ENCODE measurements at places on chromosomes 6 and 20.

GRCh38 chr20:63966172-63966943, 3.4 kb downstream of the ZNF512B start:
- DNase-seq: no peak

DNA sequence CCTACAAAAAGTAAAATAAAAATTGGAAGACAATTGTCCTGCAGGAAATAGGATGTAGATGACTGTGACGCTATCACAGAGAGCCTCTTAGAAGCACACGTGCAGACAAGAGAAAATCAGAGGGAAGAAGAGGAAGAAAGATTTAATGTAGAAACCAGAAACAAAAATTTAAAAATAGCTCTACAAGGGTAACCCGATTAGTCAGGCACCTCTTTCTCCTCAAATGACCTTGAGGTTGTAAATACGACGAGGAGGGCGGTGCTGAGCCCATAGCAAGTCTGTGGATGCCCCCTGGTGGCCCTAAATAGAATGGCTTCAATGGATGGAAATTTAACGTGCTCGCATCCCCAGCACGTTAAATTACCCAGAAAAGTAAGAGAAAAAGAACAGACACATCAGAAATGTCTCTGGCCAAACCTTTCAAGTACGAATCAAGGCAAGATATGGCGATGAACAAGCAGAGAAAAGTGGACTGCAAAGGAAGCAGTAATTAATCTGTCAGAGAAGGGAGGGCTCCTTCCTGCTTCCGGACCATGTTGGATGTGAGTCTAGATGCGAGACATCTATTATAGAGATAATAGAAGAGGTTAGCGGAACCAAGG, 4.2 kb upstream of the PRPH2 start:
- peak; percentile 91 for DNase-seq

GRCh38 chr20:23320317-23320716, 30.3 kb upstream of the NXT1 start:
- no peak for DNase-seq

DNA sequence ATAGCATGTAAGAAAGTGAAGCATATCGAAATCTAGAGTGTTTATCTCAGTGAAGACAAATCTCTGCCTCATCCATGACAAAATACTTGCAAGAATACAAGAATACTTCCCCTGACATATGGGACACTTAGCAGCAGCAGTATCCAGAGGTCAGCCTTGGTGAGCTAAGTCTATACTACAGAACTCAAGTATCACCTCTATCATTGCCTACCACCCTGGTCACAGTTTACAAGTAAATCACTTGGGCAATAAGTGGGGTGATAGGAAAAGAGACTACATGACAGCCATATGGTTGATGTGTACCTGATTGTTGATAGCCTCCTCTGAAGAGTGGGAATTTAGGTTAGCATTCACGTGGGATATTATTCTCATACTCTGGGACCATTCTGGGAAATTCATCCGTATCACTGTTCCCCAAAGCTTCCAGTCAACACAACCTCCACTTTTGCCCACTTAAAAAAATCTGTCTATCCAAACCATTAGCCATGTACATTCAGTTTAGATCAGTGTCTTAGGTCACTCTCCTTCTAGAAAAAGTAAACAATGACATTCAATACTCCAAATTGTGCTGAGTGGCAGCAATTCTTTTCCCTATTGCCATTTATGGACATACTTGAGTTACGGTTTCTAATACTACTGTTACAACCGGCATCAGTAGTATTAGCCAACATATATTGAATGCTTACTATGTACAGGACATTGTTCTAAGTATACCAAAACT, 118.2 kb upstream of the PRSS16 start:
- peak; percentile 18 for DNase-seq

DNA sequence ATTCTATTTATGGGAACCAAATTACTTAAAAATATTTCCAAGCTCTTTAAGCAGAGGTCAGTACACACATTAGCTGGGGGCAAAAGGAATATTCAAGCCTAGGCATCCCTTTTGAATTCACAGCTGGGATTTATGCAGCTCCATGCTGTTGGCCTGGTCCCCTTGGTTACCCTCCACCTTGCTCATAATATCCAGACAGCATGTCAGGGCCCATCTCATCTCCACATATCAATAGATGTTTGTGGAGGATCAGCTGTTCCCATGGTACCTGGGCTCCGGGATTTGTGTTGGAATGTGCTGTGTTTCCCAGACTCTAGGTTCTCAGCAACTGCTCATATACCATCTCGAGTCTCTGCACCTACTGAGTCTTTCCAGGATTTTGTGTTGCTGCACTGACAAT, 534.8 kb downstream of the BMP2 start:
- no peak for DNase-seq

DNA sequence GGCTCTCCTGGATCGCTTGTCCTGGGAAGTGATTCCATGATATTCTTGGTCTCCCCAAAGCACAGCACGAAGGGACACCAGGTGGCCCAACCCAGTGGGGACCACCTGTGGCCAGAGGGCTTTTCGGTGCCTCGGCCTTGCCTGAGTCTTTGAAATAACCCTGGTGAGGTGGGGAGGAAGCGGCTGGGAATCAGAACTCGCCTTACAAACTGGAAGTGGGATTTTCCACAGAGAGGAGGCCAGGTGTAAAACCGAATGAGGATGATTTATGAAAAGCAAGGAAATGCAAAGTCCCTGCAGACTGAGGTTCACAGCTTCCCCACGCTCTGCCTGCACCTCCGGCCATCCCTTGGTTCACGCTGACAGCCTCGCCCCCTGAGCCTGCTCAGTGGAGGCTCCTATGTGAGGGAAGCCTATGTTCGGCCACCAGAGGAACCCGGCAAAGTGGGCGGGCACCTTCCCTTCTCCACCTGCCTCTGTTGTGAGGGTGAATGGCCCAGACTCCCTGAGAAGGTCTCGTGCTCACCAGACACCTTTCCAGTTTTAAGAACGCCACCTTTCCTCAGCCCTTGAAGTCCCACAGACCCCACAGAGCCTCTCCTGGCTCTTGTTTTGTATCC, 133.8 kb upstream of the CST7 start:
- DNase-seq: no peak

DNA sequence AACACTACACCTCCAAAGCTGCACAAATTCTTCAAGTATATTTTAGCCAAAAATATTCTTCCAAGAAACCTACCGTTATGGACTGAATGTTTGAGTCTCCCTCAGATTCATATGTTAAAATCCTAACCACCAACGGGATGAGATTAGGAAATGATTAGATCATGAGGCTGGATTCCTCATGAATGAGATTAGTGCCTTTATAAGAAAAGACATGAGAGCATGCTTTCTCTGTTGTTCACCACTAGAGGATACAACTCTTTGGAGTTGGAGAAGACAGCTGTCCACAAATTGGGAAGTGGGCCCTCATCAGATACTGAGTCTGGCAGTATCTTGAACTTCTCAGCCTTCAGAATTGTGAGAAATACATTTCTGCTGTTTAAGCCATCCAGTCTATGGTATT, 7.1 kb upstream of the SLC17A4 start:
- DNase-seq: no peak

GRCh38 chr20:51648571-51648947, 106.0 kb upstream of the NFATC2 start:
- no peak for DNase-seq

GRCh38 chr6:26342106-26343004, 22.6 kb upstream of the BTN3A2 start:
- peak; percentile 53 for DNase-seq

DNA sequence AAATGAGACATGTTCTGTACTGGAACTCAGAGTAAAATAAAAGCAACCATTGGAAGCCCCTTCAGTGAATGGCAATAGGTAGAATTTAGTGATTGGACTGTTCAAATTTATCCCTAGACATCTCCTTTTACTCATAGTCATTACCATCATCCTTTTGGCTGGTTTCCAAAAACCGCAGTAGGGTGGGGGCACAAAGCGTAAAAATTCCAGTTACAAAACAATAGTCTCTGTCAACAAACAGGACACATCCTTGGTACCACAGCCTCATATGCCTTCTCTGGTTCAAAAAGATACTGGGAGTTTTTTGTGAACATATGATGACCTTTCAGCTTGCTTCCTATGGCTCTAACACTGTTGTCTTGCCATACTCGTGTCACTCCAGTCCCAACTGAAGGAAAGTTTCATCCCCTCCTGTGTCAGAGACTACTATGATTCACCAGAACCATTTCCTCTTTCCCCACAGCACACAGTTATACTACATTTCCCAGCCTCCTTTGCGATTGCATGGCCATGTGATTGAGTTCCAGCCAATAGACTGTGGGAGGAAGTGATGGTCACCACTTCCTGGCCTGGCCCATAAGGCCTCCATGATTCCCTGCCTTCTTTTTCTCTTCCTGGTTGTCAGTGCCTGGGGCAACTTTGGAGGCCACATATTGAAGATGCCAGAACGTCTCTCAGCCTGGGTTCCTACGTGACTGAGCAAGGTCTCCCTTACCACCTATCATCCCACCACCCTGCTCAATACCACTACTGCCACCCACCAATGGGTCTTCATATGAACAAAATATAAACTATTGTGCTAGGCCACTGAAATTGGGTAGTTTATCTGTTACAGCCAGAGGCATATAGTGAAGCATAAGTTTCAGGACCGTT, 162.4 kb downstream of the ID4 start:
- DNase-seq: peak; percentile 64

DNA sequence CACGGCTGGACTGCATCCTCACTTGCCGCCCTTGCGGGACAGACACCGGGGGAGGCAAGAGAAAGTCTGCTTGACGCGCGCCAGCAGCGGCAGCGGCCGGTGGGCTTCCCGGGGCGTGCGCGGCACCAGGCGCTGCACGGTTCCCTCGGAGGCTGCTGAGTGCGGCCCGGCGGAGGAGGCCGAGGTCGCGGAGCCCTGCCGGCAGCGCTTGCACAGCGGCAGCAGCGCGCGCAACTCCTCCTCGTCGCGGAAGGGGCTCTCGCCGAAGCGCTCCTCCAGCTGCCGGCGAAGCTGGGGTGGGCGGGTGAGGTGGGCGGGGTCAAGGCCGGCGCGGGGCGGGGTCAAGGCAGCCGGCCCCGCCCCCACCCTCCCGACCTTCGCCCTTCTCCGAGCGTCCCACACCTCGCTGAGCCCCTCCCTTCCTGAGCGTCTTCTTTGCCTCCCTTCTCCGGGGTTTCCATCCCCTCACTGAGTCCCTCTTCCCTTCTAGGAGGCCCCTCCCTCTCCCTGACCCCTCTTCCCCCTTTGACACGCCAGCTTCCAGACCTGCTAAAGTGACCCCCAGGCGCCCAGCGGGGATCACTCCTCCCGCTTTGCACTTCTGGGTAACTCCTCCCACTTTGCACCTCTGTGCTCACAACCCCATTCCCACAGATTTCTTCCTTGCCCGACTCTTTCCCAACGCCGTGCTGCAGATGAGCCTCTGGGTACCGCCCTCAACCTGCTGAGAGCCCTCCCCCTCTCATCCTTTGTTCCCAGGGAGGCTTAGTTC, 8.8 kb downstream of the DUSP15 start:
- peak; percentile 91 for DNase-seq

- no peak for DNase-seq
These were observed 52.4 kb upstream of the EDN3 start for GRCh38 chr20:59247731-59248684.
